ENCODE measurements at places on chromosomes 12 and 14.

DNA sequence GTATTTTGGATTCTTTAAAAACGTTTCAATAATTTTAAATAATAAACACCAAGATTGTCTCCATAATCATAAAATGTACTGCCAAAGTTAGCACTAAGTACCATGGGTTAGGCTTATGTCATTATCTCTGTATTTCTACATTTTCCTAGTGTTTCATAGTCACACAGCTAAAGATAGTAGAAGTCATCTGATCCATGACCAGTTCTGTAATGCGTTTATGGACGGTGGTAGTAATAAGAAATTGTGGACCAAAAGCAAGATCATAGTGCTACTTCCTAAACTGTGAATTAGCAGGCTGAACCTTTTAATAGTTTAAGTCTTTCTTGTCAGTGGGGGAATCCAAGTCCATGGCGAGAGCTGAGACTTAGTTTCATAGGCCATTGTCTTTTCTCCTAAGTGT is 142.1 kb downstream of the AKAP6 start:
- no peak for DNase-seq

GRCh38 chr14:70358631-70359030 is 852 bp downstream of the COX16 start:
- DNase-seq: no peak

DNA sequence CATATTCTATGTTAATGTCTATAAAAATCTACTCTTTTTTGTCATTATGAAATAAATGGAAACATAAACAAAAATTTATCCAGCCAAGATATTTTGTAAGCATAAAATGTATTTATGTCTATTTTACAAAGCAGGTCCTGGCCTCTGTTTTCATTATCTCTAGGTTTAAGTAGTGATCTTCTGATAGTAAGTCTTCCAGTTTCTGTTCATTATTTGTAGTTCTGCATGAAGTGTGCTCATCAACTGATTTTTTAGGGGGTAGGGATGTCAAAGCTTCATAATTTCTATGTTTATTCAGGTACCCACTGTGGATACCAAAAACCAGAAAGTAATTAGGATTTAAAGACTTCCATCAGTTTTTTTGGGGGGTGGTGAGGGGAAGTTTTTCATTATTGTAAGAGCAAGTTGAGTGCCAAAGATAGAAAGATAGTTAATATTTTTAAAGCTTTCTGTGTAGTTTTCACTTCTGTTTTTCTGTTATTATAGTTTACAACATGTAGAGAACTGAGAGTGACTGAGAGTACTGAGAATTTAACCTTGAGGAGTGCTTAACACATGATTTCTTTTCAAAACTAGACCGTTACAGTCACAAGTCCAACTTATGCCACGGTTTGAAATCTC is 30.6 kb upstream of the LMO3 start:
- DNase-seq: no peak

DNA sequence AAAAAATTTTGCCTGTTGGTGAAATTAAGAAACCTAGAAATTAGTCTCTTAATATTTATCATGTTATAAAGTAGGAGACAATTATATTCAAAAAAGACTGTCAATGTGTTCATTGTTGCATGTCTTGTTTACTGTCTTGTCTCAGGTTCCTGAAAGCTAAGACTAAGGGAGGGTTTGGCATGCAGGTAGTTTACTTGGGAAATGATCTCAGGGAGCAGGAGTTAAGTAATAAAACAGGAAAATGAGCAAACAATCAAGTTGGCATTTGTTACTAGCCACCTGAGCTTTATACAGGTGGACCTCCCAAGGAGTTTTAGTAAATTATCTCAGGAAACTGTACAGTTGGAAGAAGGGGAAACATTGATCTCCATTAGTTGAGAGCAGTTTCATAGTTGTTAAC is 188.0 kb upstream of the MDGA2 start:
- DNase-seq: no peak

DNA sequence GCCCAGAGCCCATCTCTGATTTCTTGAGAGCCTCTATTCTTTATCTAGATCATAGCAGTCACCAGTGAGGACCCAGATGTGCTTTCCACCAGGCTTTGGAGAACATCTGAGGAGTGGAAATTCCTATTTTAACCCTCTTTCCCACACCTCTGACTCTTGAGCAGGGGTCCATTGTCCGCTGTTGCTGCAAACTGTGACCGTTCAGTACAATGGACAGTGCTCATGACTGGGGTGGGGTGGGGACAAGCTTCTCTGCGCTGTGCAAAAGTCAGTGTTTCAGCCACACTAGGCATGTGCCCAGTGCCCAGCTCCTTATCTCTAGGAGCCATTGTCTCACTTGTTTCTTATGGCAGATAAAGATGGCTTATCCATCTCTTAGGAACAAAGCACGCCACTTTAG is 16.9 kb upstream of the KRT7 start:
- no peak for DNase-seq

DNA sequence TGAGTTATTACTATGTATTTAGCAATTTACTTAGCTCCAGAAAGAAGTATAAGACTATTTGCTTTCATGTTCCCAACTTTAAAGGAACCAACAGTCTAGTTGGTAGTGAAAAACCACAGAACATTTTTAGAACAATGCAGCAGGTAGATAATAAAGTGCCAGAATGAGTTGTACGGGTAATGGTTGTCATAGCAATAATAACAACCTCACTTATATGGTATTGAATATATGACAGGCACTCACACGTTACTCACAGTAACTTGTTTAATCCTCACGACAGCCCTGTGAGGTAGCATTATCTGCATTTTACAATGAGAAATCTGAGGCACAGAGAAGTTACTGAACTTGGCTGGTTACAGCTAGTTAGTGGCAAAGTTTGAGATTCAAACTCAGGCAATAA is 10.6 kb upstream of the GAPDH start:
- DNase-seq: no peak

GRCh38 chr14:77805706-77806105 is 5.8 kb downstream of the ADCK1 start:
- no peak for DNase-seq

GRCh38 chr12:28369483-28369882 is 179.2 kb downstream of the CCDC91 start:
- no peak for DNase-seq

DNA sequence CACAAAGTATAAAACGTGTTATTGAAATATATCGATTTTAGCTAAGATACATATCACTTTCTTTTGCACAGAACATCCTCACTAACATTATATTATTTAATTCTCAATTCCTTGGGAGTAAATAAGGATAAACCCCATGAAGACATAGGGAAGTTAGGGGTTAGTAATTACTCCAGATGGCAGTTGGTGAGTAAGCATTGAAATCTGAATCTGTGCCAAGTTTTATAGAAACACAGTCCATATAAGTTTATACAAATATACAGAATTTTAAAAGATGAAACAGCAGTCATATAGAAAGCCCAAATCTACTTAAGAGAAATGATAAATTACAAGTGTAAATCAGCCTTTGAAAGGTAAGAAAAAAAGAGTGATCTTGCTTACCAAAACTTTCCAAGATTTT is 200.4 kb upstream of the SYT10 start:
- DNase-seq: no peak

- DNase-seq: no peak
Measured at GRCh38 chr14:61477712-61478462, 156.5 kb downstream of the PRKCH start.

DNA sequence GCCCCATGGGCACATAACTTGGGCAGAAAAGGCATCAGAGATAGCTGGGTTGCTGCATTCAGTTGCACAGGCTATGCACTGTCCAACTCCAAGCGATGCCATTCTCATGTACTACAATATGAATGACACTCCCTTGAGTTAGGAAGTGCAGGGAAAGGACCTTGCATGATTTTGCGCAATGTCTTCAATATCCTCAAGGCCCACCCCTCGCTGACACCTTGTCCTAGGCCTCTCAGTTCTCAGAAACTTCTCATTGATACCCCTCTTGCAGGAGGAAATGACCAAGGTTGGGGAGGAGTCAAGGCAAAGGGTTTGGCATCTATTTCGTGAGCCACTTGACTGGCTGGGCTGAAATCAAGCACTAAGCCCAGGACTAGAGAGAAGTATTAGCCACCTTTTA is 70.4 kb downstream of the ARL6IP4 start:
- no peak for DNase-seq

GRCh38 chr14:89429199-89430181 is 12.5 kb upstream of the FOXN3 start:
- DNase-seq: no peak

- DNase-seq: no peak
Measured at GRCh38 chr14:22472466-22472865, 116.6 kb downstream of the DAD1 start.

- DNase-seq: no peak
Measured at GRCh38 chr12:120126635-120127005, 10.1 kb upstream of the RAB35 start.

DNA sequence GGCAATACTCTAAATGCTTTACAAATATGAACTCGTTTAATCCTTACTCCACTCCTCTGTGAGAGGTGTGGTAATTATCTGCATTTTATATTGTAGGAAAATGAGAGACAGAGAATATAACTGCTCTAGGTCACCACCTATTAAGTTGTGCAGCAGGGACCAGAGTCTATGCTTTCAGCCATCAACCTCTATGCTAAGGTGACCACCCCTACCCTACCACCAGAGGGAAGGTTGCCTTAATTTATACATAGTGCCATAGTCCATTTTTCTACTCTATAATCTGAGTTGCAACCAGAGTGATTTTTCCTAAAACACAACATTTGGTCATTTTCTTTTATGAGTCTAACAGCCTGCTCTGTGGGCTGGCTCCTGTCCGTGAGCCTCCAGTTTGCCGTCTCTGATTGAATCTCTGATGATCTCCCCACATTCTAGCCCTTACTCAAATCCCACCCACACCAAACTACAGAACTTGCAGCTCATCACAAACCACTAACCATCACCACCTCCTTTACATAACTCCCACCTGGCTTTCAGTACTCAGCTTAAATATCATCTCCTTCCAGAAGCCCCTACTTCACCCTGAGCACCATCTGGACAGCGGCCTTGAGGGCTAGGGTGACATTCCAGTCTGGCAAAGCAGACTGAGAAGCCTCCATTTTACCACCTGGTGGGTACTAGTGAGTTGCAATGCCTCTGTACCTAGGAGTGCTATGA is 126.6 kb downstream of the PPM1H start:
- no peak for DNase-seq

GRCh38 chr14:53621921-53622320 is 334.7 kb downstream of the BMP4 start:
- DNase-seq: no peak

DNA sequence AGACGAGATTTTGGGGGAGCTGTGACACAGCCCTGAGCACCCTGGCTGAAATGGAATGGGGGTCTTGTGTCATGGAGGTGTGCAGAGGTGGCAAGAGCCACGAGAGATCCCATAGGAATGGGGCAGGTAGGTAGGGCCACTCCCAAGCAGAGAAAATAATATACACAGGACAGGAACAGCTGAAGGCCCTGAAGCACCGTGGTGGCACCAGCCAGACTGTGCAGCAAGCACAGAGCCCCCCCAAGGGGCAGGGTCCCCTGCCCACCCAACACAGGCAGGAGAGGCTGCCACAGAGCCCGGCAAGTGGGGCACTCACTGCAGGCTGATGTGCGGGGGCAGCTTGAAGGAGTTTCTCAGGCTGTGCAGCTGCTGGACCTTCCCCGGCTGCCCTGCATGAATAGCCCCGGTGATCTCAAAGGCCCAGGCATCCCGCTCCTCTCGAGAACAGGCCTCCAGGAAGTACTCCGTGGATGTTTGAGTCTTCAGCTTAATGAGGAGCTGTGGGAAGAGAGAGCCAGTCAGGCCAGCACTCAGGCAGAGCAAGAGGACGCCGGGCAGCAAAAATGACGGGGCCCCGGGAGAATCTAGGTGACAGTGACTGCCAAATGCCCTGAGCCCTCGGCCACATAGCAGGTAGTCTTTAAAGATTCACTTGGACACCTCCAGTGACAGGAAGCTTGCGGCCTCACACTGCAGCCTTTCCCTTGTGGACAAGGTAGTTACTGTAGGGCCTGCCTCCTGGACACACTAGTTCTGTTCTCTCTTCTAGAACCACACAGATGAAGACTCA is 16.7 kb downstream of the PLEK2 start:
- no peak for DNase-seq

GRCh38 chr14:91350813-91351511 is 66.7 kb downstream of the CCDC88C start:
- no peak for DNase-seq

GRCh38 chr12:112191840-112192321 is 66.5 kb downstream of the TRAFD1 start:
- DNase-seq: no peak

GRCh38 chr14:100221533-100222223 is 17.3 kb upstream of the YY1 start:
- DNase-seq: no peak

- no peak for DNase-seq
Measured at GRCh38 chr12:96822641-96823040, 84.4 kb upstream of the NEDD1 start.

DNA sequence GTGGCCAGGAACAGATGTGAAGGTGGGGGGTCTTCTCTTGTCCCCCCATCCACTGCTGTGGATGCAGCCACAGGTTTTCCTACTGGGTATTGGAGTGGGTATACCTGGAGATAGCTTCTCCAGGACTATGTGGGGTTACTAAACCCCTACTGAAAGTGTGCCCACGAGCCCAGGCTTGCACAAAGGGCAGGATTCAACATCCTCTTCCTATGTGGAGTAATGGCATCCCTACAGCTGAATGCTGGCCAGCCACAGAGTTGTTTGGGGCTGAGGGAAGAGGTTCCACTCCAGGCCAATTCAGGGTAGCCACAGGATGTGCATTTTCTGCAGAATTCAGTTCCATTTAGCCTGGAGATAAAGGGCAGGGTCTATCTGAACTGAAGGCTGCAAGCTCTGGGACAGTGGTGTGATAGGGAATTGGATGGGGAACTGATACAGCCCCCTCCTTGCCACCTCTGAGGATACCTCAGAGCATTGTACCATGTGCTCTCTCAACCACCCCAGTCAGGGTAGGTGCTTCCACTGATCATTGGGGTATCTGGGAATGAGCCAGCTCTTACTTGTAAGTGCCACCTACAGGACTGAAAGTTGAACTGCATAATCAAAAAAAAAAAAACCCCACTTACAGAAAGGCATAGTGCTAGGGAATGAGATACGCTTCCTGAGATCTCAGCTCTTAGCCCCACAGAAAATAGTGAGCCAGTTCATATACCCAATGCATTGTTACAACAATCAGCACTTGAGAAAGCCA is 187.1 kb downstream of the KITLG start:
- no peak for DNase-seq

DNA sequence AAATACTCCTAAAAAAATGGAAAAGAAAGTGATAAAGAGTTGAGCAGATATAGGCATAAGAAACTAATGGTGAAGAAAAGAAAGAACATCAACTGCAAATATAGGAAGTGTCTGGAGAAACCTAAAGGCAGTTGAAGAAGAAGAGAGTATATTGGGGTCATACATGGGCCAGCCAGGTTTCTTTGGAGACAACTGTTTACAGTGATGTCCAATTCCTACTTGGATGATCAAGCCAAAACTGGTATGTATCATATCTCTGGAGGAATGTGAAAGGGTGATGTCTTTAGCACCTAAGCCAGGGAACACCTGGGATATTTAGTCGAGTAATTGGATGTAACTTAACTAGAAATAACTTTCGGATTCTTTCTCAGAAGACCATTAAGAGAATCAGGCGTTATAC is 129.3 kb upstream of the FLRT2 start:
- no peak for DNase-seq
